ENCODE measurements at places on chromosomes 2 and 18.

DNA sequence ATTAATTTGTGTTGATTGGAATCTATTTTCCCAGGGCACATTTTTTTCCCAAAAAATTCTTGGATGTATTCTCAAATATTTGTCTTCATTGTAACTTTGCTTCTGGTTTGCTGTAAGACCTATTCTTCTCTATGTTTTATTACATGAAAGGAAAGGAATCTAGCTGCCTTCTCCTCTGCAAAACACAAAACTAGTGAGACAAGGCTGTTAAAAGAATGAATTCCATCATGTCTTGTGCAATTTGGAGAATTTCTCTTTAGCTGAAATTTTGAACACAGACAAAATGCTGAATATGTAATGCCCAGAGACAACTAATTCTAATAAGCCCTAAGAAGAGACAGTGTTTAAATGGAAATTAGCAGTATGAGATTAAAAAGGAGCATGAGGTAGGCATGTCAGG lies 275.9 kb downstream of the CDH20 start:
- no peak for DNase-seq

DNA sequence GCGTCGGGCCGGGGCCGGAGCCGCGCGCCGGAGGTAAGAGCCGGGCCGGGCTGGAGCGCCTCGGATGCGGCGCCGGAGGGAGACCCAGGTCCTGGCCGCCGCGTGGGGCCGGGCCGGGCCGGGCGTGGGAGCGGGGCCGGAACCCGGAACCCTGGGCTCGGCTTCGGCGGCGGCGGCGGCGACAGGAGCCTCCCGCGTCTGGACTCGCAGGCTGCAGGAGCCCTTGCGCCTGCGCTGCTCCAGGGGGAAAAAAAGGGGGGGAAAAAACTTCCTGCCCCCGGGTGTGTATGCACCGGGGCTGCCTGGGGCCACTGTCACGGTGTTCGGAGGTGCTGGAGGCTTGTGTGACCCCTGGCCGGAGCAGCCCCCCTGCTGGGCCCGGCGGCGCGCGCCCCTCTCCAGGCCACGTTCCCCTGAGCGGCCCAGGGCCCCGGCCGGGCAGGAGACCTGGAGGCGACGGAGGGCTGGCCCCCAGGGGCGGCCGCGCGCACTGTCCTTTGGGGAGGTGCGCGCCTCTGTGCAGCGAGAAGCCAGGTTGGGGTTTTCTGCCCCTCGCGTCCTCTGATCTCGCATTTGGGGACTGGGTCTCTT lies 864 bp downstream of the KLHL29 start:
- no peak for DNase-seq

DNA sequence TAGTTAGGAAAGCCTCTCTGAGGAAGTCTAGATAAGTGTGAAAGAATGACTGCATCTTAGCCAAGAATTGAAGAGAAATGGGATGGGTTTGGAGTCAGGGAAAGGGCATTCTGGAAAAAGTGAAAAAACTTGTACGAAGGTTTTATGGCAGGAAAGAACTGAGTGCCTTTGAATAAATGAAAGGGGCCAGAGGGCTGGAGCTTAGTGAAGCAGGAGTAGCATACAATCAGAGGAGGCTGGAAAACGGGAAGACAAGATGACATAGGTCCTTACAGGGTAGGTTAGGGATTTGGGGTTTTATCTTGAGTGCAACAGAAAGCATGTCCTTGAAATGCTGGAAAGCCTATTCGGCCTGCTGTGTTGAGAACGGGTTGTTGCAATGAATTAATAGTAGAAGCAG lies 152.6 kb upstream of the RND3 start:
- DNase-seq, result no peak

DNA sequence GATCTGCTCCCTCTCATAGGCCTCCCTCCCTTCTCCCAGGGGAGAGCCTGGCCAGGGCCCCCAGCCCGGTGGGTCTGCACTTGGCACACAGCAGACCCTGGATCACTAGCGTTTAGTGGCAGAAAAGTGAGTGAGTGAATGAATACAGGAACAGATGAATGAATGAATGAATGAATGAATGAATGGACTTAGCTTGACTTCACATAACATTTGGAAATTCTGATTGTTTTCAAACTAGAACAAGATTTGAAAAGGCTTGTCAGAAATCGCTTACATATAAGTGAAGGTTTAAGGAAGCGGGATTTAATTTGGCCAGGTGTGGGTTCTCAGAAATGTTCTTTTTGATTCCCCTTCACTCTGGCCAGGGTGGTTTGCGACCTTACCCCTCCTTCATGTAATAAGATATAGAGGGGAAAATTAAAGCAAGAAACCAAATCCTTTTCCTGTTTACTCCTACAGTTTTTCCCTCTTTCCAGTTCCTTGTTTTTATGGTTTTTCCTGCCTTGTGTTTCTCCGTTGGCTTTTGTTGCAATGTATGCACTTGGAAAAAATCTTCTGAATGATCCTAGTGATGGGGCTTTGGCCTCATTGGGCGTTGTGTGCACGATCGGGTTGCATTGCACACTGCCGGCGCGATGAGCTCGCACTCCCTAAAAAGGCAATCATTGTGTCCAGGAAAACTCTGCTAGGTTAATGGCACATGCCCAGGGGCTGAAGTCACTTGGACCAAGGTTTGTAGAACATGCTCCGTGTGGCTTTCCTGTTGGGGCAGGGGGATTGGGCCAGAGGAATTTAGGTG lies 16.4 kb downstream of the LRRFIP1 start:
- DNase-seq, result no peak

GRCh38 chr18:27712066-27712465 lies 464.9 kb downstream of the CDH2 start:
- no peak for DNase-seq

DNA sequence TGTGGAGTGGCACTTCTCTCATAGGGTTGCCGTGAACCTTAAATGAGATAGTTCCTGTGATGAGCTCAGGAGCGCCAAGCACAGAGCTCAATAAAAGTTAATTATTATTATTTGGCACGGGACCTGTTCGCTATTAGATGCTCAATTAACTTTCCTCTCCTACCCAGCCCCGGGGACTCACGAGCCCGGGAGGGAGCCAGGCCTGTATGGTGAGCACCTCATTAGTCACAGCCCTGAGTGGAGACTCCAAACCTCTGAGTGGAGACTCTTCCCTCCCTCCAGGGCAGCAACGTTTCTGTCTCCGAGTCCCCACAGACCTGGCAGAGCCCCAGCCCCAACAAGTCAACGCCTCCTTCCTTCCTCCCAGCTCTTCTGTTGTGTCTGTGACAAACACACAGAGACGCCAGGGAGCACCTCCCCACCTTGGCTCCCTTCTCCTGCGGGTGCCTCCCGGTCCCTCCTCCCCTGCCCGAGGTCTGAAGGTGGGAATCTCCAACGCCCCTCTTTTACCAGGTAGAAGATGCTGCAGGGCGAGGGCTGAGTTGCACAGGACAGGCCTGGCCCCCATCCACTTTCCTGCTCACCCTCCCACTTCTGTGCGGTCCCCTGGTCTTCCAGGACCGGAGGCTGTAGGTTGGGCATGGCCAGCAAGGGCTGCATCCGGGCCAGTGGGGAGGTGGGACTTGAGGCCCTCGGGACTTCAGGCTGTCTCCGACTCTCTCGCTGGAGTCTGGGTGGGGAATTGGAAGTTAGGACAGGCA lies 52.7 kb upstream of the ODC1 start:
- no peak for DNase-seq

GRCh38 chr2:70094171-70094977 lies 7.1 kb downstream of the PCBP1 start:
- no peak for DNase-seq

GRCh38 chr2:197306024-197306695 lies 4.4 kb downstream of the ANKRD44 start:
- no peak for DNase-seq

DNA sequence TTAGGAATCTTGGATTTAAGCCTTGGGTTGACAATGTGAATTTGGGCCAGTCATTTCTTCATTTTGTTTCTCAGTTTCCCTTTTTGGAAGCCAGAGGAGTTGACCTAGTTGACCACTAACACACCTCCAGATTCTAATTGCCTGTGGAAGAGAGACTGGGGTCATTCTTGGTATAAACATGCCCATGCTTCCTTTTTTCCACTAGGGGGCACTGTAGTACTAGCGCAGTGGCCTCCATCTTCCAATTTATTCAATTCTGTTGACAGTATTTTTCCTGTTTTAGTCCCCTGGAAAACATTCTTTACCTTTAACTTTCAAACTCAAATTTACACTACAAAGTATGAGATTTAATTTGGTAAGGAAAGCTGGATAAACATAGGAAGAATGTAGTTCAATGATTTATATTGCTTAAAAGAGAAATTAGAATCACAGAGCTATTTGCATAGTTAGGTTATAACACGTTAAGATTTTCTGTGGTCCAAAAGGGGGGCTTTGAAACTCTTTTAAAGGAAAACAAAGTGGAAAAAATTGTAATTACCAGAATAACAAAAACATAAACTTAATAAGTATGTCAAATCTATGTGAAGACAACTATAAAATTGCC lies 57.5 kb upstream of the AGPS start:
- DNase-seq, result peak; percentile 19

DNA sequence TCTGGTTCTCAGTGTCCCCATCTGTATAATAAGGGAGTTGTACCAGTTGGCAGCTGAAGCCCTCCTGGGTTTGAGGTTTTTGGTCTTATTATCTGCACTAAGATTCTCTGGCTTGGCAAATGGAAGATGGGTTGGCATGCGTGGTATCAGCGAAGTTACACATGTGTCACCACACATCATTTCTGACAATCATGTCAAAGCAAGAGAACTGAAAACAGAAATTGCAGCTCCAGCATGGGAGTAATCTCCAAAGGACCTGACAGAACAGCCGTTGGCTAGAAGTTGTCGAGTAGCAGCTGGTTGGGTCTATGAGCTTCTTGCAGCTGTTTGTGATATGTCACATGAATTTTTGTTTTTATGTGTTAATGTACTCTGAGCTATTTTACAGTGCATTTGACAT lies 317.4 kb downstream of the SLC4A3 start:
- no peak for DNase-seq
